C1 segment of cervical spinal cord (tissue), 14 donors: ENCODE measurements at places on chromosomes 12 and 14.

- DNase-seq: no peak
Observed at GRCh38 chr12:92432724-92433441, 269.9 kb upstream of the PLEKHG7 start.

DNA sequence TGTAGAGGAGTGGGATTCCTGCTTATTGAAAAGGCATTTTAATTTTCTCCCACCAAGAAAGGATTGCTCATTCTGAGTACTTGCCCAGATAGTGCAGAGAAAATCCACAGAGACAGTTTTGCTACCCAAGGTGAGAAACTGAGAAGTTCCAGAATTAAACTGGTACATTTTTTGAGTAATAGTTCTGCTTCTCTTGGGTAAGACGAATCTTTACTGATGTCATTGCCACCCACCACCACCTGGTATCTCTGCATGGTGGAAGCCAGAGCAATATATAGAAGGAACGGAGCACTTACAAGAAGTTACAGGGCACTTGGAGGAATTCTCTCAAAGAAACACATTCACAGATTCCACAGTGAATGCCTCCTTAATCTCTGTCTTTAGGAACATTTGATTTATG lies 20.7 kb upstream of the FRMD6 start:
- DNase-seq: no peak

DNA sequence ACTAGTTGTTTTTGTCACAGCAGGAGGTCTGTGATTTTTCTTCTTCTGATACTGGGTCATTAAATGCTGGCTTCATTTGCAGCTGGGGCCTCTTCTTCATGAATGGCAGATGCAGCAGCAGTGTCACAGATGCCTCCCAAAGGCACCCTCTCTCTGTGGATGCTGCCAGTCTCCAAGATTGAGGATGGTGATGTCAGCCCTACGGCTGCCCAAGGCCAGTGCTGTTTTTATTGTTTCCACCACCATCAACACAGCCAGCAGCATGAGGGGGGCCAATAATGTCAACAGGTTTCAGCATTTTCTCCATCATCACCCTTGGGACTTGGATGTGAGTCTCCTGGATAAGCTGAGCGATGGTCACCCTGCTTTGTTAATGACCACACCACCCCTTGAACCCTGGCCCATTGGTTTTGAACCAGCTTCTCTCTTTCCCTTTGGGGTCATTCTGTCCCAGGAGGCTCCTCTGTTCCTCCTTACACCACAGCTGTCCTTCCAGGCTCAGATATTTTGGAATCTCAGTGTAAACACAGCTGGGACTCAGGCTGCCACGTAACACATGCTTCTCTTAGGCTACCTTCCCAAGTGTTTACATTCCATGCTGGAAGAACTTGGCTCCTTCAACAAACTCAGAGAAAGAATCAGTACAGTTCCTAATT lies 151.7 kb upstream of the DDHD1 start:
- no peak for DNase-seq

- DNase-seq: no peak
Observed at GRCh38 chr12:96658075-96658474, 168.7 kb downstream of the CFAP54 start.

- no peak for DNase-seq
Observed at GRCh38 chr12:77608271-77608824, 222.3 kb upstream of the NAV3 start.

GRCh38 chr12:127270193-127270592 lies 996.8 kb upstream of the TMEM132C start:
- no peak for DNase-seq
